ENCODE measurements at places on chromosomes 13 and 19.

DNA sequence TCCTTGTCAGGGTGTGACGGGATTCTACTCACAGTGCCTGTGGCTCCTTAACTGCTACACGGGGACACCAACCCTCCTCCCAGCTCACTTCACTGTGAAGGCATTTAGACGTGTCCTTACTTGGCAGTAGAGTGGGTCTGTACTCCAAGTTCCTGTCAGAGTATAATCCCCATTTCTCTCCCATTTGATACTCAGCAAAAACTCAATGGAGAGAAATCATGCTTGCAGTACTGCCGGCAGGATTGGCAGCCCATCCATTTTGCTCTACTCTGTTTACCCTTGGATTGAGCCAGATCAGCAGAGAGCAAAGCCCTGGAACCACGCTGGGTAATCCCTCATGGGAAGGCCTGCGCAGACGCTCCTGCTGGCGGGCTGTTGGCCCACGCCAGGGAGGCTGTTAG lies 28.9 kb downstream of the ARL11 start:
- no peak for DNase-seq

GRCh38 chr19:20103091-20103740 lies 25.4 kb downstream of the ZNF90 start:
- no peak for DNase-seq

- DNase-seq = peak; percentile 6
Observed at GRCh38 chr19:42281827-42282762, 13.0 kb downstream of the CIC start.

DNA sequence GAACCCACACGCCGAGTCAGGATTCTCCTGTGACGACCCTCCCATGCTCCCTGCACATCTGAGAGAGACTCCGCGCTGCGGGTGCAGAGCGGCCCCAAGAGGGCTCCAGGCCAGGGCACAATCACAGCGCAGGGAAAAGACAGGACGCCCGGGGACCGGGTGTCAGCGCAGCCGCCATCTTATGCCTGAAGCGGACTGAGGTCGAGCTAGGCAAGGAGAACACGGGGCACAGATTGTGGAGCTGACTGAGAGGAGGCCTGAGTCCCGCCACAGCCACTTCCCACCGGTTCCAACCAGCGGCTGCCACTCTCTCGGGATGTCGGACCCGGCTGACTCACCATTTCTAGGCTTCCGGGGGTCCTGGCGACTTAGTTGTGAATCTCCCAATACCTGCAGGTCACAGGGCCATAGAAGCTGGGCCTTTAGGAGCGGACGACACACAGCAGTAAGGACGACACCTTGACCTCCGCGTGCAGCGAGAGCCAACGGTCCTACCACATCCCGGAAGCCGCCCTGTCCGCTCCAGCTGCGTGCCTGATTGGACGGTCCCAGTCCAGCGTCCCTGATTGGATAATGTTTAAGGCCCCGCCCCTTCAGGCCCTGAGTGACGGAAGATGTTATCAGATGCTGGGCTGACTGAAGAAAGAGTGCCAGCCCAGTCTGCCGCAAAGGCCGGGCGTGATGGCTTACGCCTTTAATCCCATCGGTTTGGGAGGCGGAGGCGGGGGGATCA lies at the start of gene ZNF728:
Gene ZNF728, minus strand, starts transcription at position 487 of the 733 bp plus-strand sequence. Its CDS starts 146 bp downstream, at position 341.
- DNase-seq = no peak

DNA sequence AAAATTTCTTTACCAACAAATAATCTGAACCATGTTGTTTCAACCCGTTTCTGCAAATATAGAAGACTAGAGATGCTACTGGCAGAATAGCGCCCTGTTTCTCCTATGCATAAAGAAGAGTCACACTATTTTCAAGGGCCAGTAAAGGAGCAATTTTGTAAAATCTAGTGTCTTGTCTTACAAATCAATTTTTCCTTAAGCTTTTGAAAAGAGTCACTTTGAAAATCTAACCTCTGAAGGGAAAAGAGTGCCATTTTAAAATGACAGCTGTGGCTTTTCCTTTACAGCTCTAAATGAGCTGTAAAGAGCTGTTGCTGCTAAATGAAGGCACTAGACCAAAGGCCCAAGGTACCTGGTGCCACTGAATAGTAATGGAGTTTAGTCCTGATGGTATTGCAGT lies 16.9 kb upstream of the GTF2F2 start:
- no peak for DNase-seq

GRCh38 chr13:74193391-74193790 lies 59.2 kb upstream of the KLF12 start:
- no peak for DNase-seq

DNA sequence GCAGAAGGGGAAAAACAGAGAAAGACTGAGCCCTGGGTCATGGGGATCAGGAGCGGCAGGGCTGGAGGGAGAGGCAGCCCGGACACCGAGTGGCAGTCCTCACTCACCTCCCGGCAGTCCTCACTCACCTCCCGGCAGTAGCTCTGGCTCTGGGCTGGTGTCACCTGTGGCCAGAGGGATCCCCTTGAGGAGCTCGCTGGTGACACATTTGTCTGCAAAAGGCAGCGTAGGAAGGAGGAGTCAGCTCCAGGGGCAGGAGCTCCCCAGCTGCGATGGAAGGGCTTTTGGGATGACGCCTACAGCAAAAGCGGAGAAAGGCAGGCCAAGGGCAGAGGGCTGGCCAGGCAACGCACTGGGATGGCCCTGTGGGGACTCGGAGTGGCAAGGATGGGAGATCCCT lies 739 bp downstream of the EIF3G start:
- no peak for DNase-seq

- DNase-seq = no peak
Observed at GRCh38 chr19:17536955-17537354, 18.5 kb upstream of the COLGALT1 start.

DNA sequence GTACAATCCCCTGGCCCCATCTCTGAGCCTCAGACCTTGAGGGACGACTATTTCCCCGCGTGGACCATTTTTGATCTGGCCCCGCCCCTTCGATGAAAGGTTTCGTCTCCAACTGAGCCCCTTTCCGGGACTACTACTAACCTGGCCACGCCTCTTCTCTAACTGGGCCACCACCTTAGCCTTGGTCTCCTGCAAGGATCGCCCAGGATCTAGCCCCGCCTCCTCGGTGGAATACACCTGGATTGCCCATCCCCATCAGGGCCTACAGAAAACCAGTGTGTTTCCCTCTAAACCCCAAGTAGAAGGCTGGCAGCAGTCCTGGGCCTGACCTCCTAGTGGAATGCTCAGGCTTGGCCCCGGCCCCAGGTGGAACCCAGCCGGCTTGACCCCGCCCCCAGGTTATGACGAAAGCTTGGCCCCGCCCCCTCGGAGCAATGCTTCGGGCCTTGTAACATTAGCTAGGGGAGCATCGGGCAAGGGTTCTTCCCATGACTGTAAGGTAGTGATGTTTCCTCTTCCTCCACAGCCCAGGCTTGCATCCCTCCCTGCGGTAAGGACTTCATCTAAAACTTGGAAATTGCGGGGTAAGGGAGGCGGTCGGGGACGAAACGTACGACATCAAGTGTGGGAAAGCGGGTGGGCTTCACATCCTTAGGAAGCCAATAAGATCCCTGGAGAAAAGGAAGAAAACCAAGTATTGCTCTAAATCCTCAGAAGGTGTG lies 9.1 kb downstream of the SPACA6 start:
- peak; percentile 34 for DNase-seq
